ENCODE measurements at places on chromosomes 12 and 14.

GRCh38 chr12:121738340-121738858 is 25.8 kb downstream of the TMEM120B start:
- DNase-seq = no peak

DNA sequence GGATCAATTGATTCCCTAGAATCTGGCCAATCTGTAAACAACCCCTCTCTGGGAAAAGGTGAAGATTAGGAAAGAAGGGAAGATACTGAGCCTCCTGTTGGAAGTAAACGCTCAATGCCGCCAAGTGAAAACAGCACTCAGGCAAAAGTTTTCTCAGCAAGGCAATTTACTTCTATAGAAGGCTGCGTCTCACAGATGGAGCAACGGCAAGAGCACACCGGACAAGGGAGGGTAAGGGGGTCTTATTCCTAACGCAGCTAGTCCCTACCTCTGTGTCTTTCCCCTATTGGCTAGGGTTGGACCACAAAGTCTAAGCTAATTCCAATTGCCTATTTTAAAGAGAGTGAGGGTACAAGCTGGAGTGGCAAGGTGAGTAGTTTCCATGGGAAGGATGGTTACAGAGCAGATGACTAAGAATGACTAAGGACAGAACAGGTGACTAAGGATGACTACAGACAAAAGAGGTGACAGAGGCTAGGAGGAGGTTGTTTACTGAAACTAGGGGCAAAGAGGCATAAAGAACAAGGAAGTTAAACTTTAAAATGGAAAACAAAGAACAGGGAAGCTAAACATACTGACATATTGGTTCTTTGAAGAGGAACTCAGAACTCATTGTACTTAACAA is 5.6 kb upstream of the TTC9 start:
- no peak for DNase-seq

- DNase-seq = no peak
Measured at GRCh38 chr12:83665634-83666218, 979.0 kb downstream of the TMTC2 start.

DNA sequence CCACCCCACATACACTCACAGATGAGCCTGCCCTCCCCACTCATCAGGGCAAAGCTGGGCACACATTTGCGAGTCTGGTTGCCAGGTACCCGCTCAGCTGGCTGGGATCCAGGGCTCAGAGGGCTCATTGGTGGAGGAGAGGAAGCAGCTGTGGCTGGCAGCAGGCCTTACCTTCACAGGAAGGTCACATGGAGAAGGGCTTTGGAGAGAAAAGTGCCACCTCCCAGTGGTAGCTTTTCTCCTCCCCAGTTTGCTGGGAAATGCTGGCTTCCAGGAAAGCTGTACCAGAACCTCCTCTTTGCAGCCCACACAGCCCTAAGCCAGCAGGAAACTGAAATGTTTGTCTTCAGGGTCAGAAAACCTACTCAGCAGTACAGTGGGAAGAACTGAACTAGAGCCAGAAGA is 55.6 kb downstream of the LGMN start:
- no peak for DNase-seq

- DNase-seq = no peak
Measured at GRCh38 chr14:101527987-101528386, 33.3 kb upstream of the DIO3 start.

- DNase-seq = no peak
Measured at GRCh38 chr12:43109631-43110345, 442.2 kb downstream of the ADAMTS20 start.

- DNase-seq = no peak
Measured at GRCh38 chr12:38744041-38744440, 161.3 kb downstream of the CPNE8 start.

DNA sequence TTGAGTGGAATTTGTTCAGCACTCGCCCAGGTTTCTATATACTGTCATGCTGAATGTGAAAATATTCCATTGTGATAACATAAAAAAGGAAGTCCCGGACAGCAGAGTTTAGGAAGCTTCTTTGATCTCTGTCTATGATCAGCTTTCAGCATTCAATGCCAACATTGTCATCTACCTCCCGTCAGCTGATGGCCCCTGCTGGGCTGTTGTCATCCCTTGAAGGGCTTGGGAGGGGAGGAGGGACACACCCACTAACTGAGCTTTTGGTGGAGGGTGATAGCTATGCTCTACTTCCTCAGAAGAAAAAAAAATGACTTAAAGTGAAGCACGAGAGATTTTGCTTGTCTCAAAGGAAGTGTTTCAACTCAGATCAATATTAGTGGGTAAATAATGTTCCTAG is 4.7 kb upstream of the KRT77 start:
- no peak for DNase-seq

- no peak for DNase-seq
Measured at GRCh38 chr14:94787092-94787491, 17.2 kb upstream of the GSC start.

DNA sequence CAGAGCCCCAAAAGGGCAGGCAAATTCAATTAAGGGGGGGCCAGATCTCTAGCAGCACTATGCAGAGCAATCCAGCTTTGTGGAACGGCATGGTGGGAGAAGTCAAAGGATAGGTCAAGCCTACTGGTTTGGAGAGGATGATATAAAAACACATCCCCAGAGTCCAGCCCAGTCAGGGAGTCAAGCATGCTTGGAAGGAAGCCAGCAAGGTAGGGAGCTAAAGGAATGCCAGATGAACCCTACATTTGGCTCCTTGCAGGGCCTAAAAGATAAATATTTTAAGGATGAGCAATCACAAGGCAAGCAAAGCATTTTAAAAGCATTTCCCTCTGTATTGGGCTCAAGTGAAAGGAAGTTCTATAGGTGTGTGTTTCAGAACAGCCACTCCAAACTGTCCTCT is 21.4 kb downstream of the KCTD10 start:
- no peak for DNase-seq

GRCh38 chr12:26473291-26473690 is 277.9 kb downstream of the SSPN start:
- DNase-seq = no peak

- no peak for DNase-seq
Measured at GRCh38 chr12:78248321-78248720, 417.6 kb downstream of the NAV3 start.

Measured in NCI-H460 (cell line).